Stimulated activated CD4-positive, alpha-beta T cell treated with anti-CD3 and anti-CD28 coated beads, Interleukin-4, amount 100 ng/mL, for 48 hours (primary cell): ENCODE measurements at places on chromosomes 16 and 17.

DNA sequence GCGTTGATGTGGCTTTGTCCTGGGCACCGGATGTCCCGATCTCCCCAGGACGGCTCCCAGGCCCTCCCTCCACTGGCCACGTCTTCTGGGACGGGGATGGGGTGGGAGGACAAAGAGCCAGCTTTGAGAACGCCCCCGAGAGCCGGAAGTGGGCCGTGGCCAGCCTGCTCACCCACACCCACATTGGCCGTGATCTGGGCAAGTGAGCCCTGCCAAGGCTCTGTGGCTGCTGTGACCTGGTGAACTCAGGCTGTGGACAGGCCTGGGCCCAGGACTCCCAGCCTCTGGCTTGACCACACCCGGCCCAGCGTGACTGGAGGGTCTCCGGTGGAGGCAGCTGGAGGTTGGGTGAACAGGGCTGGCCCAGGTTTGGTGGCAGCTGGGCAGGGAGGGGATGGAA is 3.3 kb downstream of the CDH15 start:
- DNase-seq = no peak

DNA sequence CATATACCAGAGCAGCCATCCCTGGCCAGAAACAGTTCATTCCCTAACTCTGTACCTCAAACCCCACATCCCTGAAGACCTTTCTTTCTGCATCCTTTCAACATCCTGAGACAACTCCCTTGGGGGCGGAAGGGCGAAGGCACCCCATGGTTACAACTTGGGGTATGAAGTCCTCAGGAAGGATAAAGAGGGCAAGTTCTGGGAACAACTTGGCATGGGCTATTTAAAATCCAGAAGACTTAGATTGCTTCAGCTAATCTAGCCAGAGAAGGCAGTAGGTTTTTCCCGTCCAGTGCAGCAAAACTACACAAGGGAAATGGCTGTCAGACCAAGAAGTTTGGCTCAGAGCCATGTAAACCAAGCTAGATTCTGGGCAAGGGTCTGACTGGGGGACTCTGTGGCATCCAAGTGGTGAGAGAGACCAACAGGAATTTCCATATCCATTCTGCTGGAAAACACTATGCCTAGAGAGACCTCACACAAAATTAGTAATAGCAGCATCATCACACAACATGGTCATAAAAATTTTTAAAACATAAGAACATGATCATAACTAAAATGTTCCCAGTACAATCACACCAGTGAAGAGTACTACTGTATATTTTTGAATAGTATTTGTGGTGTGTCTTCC is 113.2 kb downstream of the CDYL2 start:
- DNase-seq = no peak

DNA sequence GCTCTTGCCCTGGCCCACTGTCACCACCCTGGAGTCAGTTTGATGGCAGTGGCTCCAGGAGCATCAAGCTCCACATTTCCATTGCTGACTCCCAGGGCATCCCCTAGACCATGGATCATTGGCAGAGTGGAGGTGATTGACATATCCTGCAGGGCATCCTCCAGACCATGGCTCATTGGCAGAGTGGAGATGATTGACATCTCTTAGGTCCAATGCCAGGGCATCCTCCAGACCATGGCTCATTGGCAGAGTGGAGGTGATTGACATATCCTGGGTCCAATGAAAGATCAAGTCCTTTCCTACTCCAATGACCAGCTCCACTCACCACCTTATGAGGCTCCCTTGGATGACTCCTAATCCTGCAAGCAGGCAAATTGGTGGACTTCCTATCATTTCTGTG is 174.3 kb upstream of the NLRP1 start:
- no peak for DNase-seq

GRCh38 chr16:66511602-66512271 is 38.2 kb downstream of the TK2 start:
- DNase-seq = no peak

DNA sequence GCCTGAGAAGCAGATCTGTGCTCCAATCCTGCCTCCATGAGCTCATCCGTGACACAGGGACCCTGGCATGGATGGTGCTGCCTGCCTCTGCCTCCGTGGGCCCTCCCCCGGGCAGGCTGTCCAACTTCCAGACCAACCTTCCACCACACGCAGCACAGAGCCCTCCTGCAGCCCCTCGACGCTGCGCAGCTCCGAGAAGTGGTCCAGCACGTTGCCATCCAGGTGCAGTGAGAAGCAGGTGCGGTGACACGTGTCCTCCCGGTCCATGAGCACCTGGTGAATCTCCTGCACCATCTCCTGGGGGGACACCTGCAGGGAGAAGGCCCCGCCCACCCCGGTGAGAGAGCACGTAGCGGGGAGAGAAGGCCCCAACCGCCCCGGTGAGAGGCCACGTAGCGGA is 8.4 kb downstream of the CLUH start:
- DNase-seq = no peak

GRCh38 chr17:61538480-61538879 is 52.5 kb downstream of the NACA2 start:
- DNase-seq = no peak

DNA sequence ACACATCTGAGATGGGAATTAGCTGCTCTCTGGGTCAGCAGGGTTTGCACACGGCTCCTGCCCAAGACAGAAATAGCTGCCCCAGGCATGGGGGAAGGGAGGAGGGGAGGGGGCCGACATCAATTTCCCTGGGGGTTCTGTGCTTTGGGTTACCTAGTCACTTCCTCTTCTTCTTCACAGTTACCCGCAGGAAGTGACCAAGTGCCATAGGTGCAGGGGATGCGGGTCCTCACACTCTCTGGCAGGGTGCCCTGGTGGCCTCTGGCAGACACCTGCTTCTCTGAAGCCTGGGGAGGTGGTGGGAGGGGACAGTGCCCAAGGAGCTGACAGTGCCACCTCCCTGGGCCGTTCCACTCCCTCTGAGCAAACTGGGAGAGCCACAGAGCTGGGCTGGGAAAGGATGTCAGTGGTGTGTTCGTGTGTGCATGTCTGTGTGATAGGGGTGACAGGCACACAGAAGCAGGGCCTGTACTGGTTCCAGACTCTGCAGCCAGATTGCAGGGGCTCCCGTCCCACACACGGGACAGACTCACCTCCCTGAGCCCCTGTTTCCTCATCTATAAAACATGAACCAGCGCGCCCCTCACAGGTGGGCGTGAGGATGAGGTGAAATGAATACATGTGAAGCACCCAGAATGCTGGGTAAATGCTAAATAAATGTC is 18.2 kb downstream of the SCN4A start:
- DNase-seq = no peak

GRCh38 chr16:19888834-19889233 is 4.2 kb upstream of the GPRC5B start:
- DNase-seq = no peak

GRCh38 chr16:83095941-83096692 is 469.3 kb downstream of the CDH13 start:
- no peak for DNase-seq

DNA sequence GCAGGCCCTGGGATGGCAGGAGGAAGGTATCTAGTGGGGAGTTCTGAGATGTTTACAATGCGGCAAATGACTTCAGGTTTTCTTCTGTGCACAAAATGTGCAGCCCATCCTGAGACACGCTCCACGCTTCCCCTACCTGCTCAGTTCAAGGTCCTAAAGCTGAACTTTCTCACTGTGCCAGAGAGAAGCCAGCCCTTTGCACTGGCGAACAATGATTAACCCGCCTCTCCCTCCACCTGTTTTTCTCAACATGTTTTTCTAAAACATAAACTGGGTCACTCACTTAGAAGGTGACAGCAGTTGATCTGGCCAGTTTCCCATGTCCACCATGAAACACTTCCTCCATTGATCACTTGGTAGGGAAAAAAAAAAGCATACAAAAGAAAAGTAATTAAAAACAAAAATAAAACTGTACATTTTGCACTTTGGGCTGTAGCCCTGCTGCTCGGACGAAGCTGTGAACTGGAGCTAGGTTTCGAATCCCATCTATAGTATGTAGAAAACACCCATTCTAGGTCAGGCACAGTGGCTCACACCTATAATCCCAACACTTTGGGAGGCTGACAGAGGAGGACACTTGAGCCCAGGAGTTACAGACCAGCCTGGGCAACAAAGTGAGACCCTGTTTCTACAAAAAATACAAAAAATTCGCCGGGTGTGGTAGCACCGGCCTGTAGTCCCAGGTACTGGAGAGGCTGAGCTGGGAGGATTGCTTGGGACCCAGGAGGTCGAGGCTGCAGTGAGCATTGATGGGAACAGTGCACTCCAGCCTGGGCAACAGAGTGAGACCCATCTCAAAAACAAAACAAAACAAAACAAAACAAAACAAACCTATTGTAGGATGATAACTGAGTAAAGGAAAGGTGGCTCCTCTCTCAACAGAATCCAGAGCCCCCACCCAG is 6.1 kb upstream of the G6PC1 start:
- DNase-seq = no peak

DNA sequence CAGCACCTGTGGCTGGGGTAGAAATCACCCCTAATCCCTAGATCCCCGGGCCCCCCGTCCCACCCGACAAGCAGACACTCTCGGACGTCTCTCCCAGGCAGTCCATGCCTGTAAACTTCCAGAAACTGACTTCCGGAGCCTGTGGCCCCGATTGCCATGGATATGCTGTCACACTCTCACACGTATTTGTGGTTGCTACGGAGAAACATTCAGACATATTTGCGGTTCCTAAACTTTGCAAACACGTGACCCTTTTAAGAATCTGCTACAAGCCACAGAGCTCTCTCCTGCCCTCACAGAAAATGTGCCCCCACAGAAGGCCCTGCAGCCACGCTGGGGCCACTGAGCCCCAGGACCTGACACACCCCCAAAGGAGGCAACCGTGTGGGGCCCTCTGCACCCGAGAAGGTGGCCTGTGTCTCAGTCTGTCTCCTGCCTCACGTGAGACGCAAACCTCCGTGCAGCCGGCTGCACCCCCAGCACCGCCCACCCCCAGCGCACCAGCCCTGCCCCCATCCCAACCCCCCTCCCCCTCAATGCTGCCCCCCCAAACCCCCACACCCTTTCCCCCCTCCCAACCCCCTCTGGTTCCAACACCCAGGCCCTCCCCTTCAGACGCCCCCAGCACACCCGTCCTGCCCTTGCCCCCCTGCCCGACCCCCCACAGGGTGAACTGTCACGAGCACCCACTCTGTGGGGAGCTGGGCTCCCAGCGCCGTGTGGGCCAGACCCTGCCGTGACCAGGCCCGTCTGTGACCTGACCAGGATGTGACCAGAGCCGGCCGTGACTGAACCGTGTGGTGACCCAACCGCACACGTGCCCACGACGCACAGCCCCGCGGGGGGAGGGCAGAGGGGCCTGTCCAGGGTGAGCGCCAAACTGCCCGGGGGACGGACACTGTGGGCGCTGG is 66.3 kb upstream of the METRNL start:
- DNase-seq = no peak

DNA sequence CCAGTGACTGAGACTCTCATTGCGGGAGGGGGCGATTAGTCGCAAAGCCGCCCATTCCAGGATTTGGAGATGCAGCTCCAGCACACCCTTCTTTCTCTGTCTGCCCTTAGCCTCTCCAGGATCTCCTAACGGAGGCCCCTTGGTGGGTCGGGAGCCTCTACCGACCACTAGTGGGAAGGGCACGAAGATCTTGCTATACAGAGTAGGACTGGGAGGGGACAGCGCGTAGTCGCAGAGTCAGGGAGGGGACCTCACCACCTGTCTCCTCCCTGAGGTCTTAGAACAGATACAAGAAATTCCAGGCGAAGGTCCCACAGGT is 588 bp upstream of the SMTNL2 start:
- no peak for DNase-seq

DNA sequence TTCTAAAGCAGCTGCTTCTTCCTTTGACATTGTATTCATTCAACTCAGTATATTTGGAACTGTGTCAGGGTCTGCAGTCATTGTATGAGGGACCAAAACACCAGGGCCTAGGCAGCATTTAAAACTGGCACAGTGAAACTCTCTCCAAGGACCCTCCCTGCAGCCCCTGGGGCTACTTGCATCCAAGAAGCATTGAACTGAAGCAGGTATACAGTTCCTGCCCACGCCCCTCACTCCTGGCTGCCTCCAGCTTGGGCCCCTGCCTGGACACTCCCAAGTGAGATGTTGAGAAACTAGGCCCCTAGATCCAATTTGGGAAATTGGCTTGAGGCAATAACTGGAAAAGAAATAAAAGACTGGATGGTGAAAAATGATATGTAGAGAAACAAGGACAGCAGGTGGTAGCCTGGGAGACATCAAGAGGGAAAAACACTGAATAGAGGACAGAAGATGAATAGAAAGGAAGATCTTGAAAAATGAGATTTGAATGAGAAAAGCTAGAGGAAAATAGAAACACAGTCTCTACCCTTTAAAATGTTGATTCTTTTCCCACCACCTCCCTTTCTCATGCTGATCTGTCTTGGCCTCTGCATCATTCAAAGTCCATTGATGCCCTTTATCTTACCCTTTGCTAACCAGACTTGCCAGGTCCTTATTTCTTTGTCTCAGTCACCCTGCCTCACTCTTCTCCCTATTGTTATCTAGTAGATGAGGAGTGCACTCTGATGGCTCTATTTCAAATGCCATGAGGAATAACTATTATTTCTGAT is 368.8 kb upstream of the CDH8 start:
- no peak for DNase-seq

DNA sequence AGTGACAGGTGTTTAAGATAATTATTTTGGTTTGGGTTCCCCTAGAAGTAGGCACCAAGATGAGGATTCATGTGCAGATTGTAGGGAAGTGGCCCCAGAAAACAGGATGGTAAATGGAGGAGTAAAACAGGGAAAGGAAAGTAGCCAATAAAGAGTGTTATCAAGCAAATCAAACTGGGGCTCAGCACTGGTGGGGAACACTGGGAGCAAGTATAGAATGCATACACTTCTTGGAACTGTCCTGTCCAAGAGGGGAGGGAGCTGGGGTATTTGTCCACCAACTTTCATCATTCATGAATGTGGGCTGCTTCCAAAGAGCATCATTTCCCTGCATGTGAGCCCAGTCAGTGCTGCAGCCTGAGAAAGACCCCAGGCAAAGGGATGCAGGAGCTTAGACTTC is 215.7 kb upstream of the IRX5 start:
- DNase-seq = no peak

DNA sequence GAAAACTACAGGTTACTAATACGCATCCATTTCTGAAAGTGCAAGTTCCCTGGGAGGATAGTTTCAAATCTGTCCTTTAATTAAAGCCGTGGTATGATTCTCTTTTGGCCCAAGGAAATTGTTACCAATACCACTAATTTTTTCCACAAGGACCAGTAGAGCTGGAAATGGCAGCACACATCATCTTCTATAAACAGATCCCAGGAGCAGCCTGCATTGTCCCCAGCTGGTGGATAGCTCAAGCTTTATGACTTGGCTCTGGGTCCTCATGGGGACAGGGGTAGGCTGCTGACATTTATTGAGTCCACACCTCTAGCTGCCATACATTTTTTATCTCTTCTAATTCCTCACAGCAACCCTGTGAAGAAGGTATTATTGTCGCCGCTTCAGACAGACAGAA is 35.8 kb upstream of the BHLHA9 start:
- DNase-seq = no peak

GRCh38 chr16:12210925-12211869 is 234.7 kb downstream of the SNX29 start:
- DNase-seq = no peak
